ENCODE measurements at places on chromosomes 6 and 20. TPM values are rescaled to one million over a fixed set of nuclear protein-coding genes. Genes with fewer than 3 reads are reported as not detected.

Gene BCAS1
- under 0.01 TPM for total RNA-seq

Gene APMAP
- 67.2 TPM for total RNA-seq

Gene SHLD1
- total RNA-seq: 1.9 TPM

Gene TP53TG5
- total RNA-seq: not detected

Gene VGLL2
- not detected for total RNA-seq

Gene BCLAF1
- 142 TPM for total RNA-seq

Gene RSPO3
- total RNA-seq: not detected

Gene LRRC1
- 6.1 TPM for total RNA-seq

Gene NDUFAF4
- 13.9 TPM for total RNA-seq

Gene BNIP5
- total RNA-seq: not detected

Gene DLL1
- total RNA-seq: under 0.01 TPM

Gene SLC22A1
- not detected for total RNA-seq

Gene MCHR2
- total RNA-seq: not detected

Gene FERMT1
- total RNA-seq: 1.7 TPM

Gene AIF1
- total RNA-seq: not detected

Gene CD93
- under 0.01 TPM for total RNA-seq

Gene TXLNB
- under 0.01 TPM for total RNA-seq

Gene TFAP2C
- total RNA-seq: under 0.01 TPM

Gene DNMT3B
- total RNA-seq: 1.3 TPM

Gene ZNF341
- total RNA-seq: 1.1 TPM

Gene PLAGL1
- 23.3 TPM for total RNA-seq

Gene OXT
- not detected for total RNA-seq

Gene HLA-DOB
- total RNA-seq: 0.36 TPM

Gene ENPP3
- not detected for total RNA-seq

Gene PDE7B
- total RNA-seq: 12.4 TPM

Gene MRAP2
- under 0.01 TPM for total RNA-seq

Gene CEP57L1
- 21.9 TPM for total RNA-seq

Gene ITCH
- 103 TPM for total RNA-seq

Gene TRIM15
- total RNA-seq: not detected

Gene FOXC1
- 1.3 TPM for total RNA-seq

Gene SLC35D3
- not detected for total RNA-seq

Gene TREML1
- not detected for total RNA-seq

Gene TDRD6
- total RNA-seq: not detected

Gene FABP7
- not detected for total RNA-seq

Gene PNPLA1
- not detected for total RNA-seq

Gene GSTA1
- 0.18 TPM for total RNA-seq

Gene LRFN2
- total RNA-seq: not detected

Gene MEI4
- total RNA-seq: not detected

Gene ABHD16B
- not detected for total RNA-seq

Gene XKR7
- total RNA-seq: not detected

Gene PKIB
- total RNA-seq: 13.1 TPM

Gene DOK5
- total RNA-seq: 4.2 TPM

Gene HLA-A
- 76.4 TPM for total RNA-seq

Gene CCDC170
- total RNA-seq: 0.54 TPM

Gene CST1
- total RNA-seq: not detected

Gene SMLR1
- total RNA-seq: not detected

Gene KIF6
- under 0.01 TPM for total RNA-seq

Gene MMP24
- total RNA-seq: 0.36 TPM

Gene TMC2
- not detected for total RNA-seq

All from IMR-90 (cell line).